NCI-H510A treated with DMSO at 0.1 percent for 48 hours (cell line): ENCODE measurements at places on chromosomes 12 and 14.

DNA sequence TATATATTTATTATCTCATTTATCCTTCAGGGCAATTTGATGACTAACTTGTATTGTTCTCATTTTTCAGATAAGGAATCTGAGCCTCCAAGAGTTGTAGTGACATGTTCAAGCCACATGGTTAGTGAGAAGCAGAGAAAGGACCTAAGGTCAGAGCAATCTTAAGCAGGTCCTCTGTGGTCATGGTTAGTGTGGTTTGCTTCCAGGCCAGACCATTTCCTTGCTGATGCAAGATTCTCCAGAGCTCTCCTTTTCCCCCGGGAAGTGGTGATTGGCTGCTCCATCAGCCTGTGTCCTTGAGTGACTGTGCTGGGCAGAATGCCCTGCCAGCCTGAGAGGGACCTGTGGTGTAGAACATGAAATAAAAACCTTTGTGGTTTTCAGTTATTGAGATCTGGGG is 141.3 kb downstream of the KTN1 start:
- no peak for DNase-seq

DNA sequence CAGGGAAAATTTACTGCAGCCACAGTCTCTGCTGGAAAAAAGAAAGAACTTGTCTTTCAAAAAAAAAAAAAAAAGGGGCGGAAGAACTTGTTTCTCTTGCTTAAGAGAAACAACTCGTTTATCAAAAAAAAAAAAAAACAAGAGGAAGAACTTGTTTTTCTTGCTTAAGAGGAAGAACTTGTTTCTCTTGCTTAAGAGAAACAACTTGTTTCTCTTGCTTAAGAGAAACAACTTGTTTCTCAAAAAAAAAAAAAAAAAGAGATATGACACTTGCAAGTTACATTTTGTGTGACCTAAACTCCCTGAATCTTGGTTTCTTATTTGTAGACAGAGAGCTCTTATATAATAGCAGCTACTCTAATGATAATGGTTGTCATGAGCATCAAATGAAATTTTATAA is 44.7 kb upstream of the USP15 start:
- no peak for DNase-seq

DNA sequence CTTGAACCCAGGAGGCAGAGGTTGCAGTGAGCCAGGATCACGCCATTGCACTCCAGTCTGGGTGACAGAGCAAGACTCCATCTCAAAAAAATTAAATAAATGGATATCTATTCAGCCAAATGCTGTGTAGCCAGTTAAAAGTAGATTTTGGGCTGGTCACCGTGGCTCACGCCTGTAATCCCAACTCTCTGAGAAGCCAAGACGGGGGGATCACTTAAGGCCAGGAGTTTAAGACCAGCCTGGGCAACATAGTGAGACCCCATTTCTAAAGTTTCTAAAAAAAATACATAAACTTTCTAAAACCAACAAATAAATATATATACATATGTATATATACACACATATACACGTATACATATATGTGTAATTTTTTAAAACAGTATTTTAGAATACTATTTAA is 188.8 kb downstream of the FBXL14 start:
- DNase-seq = no peak

DNA sequence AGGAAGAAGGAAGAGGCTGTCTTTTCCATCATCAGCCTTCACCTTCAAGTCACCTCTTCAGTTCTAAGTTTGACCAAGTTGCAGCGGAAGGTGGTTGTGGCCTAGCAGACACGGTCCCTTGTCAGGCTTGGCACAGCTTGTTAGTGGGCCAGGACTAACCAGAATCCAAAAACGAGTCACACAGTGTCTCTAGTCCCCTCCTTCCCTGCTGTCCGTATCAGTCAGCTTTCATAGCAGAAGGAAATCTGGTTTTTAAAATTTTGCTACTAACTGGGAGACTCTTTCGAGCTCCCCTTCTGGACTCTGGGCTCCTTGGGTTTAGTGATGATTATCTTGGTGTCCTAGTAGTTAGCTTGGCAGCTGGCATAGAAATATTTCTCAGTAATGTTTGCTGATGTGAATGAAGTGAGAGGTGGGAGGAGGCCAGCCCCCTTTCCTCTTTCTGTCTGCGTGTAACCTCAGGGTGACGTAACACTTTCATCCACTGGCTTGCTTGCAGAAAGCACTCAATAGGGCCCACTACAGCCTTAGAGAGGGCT is 3.8 kb downstream of the ETV6 start:
- peak; percentile 30 for DNase-seq

GRCh38 chr12:19964549-19964948 is 403.8 kb upstream of the PDE3A start:
- no peak for DNase-seq

DNA sequence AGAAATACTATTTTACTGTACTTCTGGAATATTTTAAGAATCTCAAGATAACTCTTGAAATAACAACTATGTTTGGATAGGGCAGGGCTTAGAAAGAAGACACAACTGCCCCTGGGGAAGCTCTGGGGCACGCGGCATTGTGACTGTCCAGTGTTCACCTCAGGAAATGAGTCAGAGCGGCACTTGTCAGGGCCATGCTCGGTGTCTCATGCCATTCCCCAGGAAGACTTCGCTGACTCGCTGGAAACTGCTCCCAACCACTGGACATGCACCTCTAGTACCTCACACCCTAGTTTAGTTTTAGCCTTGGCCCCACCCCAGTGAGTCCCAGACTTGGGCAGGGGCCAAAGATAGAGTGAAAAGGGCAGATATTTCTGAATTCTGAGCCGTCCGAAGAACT is 192.0 kb downstream of the TTC7B start:
- DNase-seq = no peak

GRCh38 chr14:64760916-64761315 is 56.7 kb downstream of the PLEKHG3 start:
- DNase-seq = no peak
